ENCODE measurements at places on chromosomes 16 and 17.

- no peak for DNase-seq
These were observed 26.7 kb downstream of the TMEM204 start for GRCh38 chr16:1560153-1560552.

- no peak for DNase-seq
These were observed 3.6 kb upstream of the CA4 start for GRCh38 chr17:60146206-60146605.

GRCh38 chr17:31072186-31072585 is 22.6 kb upstream of the NF1 start:
- no peak for DNase-seq

GRCh38 chr16:86884390-86884650 is 306.0 kb downstream of the FOXL1 start:
- no peak for DNase-seq

- no peak for DNase-seq
These were observed 729.3 kb downstream of the MAF start for GRCh38 chr16:78871241-78871640.

DNA sequence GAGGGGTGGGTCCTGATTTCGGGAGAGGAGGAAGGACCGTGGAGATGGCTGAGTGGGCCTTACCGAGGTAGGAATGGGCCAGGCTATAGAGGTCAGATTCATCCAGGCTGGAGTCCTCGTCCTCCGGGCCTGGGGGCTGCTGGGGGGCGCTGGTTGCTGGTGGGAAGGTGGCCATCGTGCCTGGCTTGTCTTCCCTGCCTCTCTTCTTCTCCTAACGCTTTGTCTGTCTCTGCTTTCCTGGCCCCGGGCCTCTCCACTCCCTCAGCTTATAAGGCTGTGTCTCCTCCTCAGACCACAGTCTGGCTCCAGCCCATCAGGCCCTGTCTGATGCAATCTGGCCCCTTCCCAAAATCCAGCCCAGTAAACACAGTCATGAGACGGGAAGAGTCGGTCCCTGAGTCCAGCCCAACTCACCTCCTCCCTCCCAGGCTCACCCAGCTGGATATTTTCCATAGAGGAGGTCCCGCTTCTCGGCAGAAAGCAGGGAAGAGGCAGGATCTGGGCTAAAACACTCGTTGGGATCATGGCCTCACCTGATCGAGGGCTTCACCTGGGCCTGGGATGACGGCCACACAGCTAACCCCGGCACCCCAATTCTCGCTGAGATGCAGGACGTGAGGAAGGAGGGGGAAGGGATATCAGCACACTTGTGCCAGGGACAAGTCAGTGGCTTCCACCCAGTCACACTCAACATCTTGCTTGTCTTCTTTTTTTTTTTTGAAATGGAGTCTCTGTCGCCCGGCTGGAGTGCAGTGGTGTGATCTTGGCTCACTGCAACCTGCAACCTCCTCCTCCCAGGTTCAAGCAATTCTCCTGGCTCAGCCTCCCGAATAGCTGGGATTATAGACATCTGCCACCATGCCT is at the start of gene NUPR1:
Gene NUPR1, minus strand, starts transcription at position 242 of the 864 bp plus-strand sequence. Its CDS starts 67 bp downstream, at position 175.
- DNase-seq: no peak

DNA sequence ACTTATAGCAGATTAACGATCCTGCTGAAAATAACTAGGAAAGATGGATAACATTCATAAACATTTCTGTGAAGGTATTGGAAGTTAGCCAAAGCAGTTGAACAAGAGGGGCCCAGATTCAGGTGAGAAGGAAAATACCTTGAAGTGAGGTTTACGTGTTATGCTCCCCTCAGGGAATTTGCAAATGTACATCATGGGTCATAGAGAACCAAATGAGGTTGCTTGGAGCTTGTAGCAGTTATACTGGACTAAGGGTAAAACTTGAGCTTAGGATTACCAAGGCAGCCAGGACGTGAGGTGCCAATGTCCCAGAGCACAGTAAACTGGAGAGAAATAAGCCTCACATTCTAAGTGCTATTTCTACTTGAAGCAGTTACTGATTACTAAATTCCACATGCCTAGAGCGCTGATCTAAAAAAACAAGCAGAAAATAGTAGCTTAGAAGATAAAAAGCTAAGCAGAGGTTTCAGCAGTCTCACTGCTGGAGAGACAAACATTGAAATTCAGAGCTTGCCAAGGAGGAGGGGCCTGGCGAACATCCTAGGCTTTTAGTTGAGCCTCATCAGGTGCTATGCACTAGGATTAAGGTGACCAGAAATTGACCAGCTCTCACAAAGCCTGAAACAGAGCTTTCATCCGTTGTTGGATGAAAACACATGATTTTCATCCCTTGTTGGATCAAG is 136.7 kb upstream of the FAM20A start:
- DNase-seq: no peak

GRCh38 chr16:80746231-80746630 is 58.2 kb downstream of the CDYL2 start:
- peak; percentile 6 for DNase-seq

GRCh38 chr16:16019488-16019887 is 70.1 kb downstream of the ABCC1 start:
- DNase-seq: no peak

- no peak for DNase-seq
These were observed 85.7 kb upstream of the CDH13 start for GRCh38 chr16:82541103-82541502.

DNA sequence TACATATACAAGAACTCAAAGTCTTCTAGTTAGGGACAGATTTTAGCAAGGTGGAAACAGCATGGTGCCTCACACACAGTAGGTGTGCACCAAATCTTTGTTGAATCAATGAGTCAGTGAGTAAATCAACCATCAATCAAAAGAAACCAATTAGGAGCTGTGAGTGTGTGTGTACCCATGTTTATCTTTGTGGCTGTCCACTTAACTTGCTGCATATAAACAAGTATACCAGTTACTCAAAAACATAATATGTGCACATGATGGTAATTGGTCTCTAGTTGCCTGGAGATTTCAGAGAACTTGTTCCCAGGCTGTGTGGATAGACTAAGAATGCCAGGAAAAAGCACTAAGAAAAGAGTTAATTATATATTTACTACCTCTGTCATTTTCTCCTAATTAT is 272.2 kb upstream of the CCL2 start:
- DNase-seq: peak; percentile 58

- DNase-seq: peak; percentile 31
These were observed 42.4 kb upstream of the NUDT7 start for GRCh38 chr16:77679901-77680300.

DNA sequence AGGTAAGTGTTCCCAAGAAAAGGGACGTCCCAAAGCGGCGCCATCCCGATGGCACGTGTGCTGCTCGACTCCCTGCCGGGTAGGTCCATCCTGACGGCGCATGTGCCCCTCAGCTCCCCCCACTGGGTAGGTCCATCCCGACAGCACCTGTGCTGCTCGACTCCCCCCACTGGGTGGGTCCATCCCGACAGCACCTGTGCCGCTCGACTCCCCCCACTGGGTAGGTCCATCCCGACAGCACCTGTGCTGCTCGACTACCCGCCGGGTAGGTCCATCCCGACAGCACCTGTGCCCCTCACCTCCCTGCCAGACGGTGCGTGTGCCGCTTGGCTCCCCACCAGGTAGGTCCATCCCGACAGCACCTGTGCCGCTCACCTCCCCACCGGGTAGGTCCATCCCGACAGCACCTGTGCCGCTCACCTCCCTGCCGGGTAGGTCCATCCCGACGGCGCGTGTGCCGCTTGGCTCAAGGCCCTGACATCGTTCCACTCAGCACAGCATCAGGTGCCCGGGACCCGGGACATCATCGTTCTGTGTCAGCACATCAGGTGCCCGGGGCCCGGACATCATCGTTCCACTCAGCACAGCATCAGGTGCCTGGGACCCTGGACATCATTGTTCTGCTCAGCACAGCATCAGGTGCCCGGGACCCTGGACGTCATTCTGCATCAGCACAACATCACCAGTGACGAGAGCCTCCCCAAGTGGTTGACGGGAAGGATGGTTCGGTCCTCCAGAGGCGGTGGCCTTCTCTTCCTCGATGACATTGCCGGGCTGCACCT is 5.7 kb upstream of the FN3K start:
- DNase-seq: no peak

GRCh38 chr16:46833460-46833800 is 2.5 kb upstream of the C16orf87 start:
- no peak for DNase-seq

GRCh38 chr17:49020609-49021008 is 23.4 kb downstream of the IGF2BP1 start:
- DNase-seq: no peak

DNA sequence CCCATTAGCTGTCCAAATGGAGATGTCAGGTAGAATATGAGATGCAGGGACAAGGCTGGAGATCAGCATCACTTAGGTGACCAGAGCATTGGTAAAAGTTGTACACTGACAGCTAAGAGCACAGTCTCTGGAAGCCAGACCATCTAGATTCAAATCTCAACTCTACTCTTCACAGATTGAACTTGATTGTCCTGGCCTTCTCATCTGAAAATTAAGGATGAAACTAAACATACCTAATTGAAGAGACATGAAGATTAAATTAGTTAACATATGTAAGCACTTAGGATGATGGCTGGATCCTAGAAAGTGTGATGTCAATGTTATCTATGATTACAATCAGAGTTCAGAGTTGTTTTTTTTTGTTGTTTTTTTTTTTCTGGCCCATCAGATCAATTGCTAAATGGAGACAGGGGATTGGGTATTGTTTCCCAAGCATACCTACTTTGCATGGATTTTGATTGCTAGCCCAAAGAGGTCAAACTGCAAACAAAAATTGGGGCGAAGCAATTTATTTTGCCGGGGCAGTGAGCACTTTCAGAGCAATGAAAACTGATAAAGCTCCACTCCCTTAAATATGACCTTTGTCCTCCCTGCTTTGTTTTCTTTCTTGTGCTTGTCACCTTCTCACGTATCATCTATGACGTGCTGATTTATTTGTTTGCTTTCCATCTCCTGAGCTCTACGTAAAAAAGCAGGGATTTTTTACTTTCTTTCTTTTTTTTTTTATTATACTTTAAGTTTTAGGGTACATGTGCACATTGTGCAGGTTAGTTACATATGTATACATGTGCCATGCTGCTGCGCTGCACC is 217.6 kb upstream of the CPHXL start:
- no peak for DNase-seq

DNA sequence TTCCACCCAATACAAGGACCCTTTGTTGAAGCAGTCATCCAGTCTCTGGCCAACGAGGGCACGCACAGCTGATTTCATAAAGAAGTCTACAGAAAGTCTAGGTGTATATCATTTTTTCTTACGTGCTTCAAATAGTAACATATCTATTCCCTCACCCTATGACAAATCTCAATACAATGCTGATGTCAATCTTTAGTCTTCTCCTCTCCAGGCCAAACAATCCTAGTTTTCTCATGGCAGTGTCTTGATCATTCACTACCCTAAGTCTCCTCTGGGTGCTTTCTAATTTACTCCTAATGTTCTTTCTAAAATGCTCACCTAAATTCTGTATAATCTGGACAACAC is 92.6 kb downstream of the CACNG1 start:
- DNase-seq: no peak

DNA sequence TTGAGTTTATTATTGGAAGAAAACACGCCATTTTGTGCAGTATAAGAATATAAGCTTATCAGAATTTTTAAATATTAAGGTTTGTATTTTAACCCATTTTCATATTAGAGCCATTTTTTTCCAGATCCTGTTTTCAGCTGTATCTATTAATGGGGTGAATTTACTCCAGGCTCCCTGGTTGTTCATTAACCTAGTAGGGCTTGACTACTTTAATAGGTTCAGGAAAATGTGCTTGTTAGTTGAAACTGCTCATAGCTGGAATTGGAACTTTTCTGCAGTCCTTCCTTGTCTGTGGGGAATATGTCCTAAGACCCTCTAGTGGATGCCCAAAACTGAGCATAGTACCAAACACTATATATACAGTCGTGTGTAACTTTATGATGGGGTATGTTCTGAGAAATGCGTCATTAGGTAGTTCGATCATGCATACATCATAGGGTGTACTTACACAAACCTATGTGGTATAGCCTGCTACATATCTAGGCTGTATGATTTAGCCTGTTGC is 28.0 kb downstream of the NFAT5 start:
- DNase-seq: no peak

DNA sequence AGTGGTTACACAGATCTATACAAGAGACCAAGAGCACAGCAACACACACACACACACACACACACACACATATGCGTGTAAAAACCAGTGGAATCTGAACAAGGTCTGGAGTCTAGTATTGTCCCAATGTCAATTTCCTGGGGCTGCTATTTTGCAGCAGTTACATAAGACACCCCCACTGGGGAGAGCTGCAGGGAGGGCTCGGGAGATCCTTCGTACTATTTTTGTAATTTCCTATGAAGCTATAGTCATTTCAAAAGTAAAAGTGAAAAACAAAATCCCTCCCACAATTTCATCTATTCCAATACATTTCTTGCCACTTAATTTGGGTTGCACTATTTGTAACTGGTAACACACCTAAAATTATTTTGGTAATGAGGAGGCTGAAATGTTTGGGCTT is 68.5 kb downstream of the C16orf95 start:
- DNase-seq: no peak

DNA sequence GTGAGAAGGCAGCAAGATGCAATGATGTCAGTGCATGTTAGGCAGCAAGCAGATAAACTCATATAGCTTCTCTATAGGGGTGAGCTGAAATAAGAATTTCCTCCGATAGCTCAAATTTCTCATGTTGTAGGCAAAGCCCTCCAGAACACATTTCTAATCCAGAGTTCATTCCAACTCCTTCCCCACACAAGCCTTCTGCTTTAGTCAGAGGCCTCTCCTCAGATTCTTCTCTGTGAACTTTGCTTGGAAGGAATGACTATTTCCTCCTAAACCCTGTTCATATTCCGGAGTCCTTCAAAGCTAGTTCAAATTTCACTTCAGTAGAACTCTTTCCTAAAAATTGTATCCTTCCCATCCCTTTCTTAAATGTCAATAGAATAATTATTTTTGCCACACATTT is 144.8 kb downstream of the KCNJ2 start:
- no peak for DNase-seq

- peak; percentile 69 for DNase-seq
These were observed 1.4 kb upstream of the KANSL1 start for GRCh38 chr17:46194393-46195216.

GRCh38 chr17:82021900-82022309 is 773 bp downstream of the CENPX start:
- DNase-seq: no peak

GRCh38 chr17:17671369-17672129 is 9.7 kb upstream of the RAI1 start:
- DNase-seq: no peak

GRCh38 chr17:27438348-27438998 is 17.8 kb upstream of the KSR1 start:
- DNase-seq: no peak

DNA sequence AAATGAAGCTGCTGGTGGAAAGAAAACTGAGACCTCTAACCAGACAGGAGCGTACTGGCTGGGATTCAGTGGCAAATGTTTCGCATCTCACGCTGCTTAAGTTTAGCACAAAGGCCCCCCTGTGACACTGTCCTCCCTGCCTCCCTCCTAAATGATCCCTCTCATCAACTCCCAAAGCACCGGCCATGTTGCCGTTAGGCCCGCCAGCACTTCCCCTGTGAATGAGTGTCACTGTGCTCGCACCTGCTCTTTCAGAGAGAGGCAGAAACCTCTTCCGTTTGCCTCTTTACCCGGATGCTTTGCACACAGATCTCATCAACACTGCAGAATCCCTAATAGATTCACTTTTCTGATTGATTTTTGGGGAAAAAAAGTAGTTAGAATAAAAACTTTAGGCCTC is 26.5 kb downstream of the MBTPS1 start:
- peak; percentile 4 for DNase-seq

All from brain (organoid and tissue), 16 donors.